T-cell (primary cell): ENCODE measurements at places on chromosomes 7 and 10. TPM values are rescaled to one million over a fixed set of nuclear protein-coding genes. Genes with fewer than 3 reads are reported as not detected.

HOXA10 gene
- total RNA-seq, result 0.36 TPM

- DNase-seq, result no peak
- H3K4me3 ChIP-seq, result peak overlapping the region; percentile 66
- peaks cover 28% of the 10 kb centered on the region for H3K4me1 ChIP-seq
- H3K36me3 ChIP-seq, result no peaks in the 10 kb centered on the region
- H3K27me3 ChIP-seq, result peaks cover 5% of the 10 kb centered on the region
Measured at GRCh38 chr10:21526860-21527597, 1.5 kb upstream of the SKIDA1 start.

CTTNBP2 gene
- total RNA-seq, result not detected

- no peaks in the 10 kb centered on the region for H3K27me3 ChIP-seq
- no peak for DNase-seq
- peaks cover 3% of the 10 kb centered on the region for H3K4me1 ChIP-seq
Measured at GRCh38 chr10:61882621-61883370, 18.7 kb upstream of the ARID5B start.

DNA sequence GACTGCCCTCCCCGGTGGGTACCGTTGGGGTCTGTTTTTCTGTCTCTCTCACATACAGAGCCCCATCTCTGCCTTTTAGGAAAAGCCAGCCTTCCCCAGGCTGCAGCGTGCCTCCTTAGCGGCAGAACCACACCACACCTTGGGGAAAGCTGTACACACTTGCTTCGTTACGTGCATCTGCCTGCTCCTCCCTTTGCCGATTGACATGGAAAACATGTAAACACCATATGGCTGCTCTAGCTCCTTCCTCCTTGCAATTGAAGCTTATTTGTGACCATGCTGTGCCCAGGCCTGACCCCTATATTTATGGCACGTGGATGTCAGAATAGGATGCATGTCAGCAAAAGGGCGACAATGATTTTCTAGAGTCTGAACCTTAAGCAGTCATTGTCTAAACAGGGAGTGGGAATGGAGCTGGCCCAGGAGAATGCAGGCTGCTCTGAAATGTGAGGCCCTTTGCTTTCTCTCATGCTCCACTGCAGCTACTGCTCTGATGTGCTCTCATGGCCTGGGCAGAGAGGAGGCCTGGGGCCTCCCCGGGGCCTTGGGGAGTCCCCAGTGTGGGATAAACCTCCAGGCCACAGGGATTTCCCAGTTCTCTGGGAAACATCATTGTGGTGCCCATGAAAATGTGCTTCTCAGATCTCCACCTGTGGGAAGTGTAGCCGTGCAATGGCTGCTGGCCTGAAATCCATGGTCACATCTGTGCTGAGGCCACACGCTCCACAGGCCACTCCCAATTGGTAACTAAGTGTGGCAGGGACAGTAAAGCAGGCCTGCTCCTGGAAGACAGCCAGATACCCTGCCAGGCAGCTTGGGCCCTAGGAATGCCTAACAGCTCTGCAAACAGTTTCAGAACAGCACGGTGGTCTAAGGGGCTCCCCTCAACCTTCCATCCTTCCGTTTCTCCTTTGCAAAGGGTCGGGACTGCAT, 18.6 kb downstream of the PDE6C start:
- H3K4me3 ChIP-seq, result no peak overlapping the region
- no peak for DNase-seq
- H3K27me3 ChIP-seq, result no peaks in the 10 kb centered on the region
- H3K27ac ChIP-seq, result no peak overlapping the region
- H3K36me3 ChIP-seq, result no peaks in the 10 kb centered on the region
